ENCODE measurements at places on chromosomes 6 and 20.
A peak's percentile ranks its signal among the peaks of the same experiment; 100 is the strongest.

DNA sequence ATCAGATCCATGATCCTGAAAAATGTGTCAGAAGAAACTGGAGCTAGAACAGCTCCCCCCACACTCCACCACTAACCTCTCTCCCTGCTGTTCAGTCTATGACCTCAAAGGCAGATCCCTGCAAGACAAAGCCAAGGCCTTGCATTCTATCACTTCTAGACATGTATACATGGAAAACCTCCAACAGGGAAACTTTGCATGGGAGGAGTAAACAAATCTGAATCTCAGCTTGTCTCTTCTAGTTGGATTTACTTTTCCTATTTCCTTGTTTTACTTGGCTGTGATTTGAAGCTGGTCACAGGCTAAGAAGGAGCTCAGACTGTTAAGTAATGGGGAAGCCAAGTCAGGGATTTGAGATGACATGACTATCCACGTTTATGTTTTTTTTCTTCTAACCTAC lies 456.8 kb upstream of the CHD6 start:
- DNase-seq: no peak

GRCh38 chr6:15266423-15266996 lies 20.6 kb downstream of the JARID2 start:
- DNase-seq: no peak

DNA sequence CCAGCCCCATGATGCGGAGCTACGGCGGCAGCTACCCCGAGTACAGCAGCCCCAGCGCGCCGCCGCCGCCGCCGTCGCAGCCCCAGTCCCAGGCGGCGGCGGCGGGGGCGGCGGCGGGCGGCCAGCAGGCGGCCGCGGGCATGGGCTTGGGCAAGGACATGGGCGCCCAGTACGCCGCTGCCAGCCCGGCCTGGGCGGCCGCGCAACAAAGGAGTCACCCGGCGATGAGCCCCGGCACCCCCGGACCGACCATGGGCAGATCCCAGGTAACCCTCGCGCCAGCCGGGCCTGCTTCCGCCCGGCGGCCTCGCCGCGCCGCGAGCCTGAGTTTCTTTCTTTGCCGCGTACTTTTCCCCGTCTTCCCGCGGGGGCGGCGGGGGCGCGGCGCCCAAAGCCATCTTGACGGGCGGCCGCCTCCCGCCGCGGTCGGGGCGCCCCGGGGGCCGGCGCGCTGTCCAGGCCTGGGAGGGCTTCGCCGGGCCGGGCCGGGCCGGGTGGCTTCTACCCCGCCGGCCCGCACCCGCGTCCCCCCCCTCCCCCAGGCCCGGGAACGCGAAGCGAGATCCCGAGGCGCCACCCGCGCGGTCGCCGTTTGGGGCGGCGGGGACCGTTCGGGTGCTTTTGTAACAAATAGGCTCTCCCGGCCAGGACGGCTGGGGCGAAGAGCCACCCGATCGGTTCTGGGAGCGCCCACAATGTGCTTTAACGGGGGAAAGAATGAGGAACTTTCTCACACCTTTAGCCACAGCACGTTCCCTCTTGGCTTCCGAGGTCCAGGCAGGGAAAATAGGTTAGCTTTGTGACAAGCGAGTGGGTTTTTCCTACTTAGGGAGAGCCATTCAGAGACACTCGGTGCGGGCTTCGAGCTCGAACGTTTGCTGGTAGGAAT lies 2.3 kb downstream of the ARID1B start:
- peak; percentile 52 for DNase-seq

- DNase-seq: no peak
Measured at GRCh38 chr6:6005051-6006005, 1.4 kb downstream of the NRN1 start.

DNA sequence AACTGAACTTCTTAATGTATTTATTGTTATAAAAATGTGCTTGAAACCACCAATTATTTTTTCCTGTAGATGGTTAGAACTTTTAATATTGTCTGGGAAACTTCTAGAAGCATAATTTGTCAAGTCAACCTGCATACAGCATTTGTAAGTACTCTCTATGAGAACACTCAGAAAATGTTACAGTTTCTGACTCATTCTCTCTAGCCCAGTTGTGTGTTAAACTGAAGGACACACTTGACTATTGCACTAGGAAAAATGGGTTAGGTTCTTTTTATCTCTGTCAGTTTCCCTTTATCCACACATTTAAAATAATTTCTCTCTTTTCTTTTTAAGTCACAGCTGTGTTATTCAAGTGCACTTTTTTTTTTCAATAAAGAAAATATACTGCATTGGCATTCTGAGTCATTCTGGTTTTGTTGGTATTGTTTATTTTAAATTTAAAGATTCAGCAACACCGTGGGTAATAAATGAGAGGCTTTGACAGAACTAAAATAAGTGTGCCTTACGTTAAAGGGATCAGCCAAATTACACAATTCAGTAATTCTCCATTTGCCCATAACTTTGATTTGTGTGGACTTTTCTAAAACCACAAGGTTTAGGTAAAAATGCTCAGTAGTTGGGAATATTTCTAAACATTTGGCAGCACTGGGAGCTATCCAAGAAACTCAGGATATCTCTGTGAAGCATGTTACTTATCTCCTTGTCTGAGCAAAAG lies 50.7 kb downstream of the OPN5 start:
- no peak for DNase-seq

DNA sequence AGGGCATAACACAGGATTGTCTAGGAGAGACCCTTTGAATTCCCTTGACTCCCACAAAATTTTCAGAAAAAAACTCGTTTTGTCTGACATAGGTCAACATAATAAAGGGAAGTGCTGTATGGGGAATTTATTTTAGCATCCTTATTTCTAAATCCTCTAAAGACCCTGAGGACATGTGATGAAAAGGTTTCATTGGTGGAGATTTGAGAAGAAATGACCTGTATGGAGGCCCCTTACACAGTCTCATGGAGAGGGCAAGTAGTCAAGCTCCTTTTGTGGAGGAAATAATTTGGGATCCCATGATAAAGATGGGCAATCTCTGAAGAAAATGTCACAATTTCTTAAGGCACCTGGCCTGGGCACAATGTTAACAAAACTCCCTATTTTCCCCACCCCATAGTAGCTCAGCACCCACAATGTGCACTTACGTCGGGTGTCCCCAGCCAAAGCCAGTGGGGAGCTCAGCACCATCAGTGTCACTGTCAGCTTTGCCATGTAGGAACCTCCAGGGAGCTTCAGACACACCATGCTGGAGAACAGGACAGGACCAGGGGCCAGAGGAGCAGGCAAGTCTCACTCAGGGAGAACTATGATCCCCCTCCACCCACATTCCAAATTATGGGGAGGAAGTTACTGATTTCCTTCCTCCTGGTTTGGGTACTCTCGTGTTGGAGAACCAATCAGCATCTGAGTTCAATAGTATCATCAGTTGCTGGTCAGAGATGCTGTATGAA lies at the start of gene HLA-DRB5:
TSS of gene HLA-DRB5 (minus strand) at position 591 of the 734 bp plus-strand sequence. CDS start at position 528, 63 bp downstream.
- no peak for DNase-seq

DNA sequence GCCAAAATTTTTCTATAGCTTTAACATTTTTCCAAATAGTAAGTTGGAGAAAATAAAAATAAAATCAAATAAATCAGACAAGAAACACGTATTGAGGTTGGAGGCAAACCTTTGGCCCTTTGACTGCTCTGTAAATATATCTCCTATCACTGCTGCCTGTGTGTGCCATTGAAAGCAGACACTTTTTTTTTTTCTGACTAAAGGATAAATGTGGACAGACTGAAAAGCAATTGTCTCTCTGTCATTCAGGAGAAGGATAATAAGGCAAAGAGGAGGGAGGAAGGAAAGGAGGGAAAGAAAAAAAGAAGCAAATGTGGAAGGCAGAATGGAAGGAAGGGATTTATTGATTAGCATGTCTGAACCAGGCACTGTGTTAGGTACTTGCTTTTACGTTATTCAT lies 85.2 kb upstream of the SULF2 start:
- DNase-seq: no peak

GRCh38 chr6:75762063-75762462 lies 13.0 kb downstream of the MYO6 start:
- DNase-seq: no peak

DNA sequence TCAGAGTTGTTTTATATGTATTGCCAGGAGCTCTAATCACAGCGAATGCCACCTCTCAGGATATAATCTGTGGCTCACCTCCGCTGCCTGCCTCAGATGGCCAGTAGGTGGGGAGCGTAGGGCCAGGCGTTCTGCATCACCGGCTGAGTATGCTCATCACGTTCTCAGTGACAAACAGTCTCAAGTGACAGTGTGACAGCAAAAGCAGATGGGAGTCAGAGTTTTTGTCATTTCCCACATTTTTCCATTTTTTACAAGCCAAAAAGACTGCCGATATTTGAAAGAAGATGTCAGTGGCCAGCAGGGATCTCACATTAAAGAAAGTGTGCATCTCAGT lies 208.7 kb downstream of the ALDH8A1 start:
- DNase-seq: no peak

DNA sequence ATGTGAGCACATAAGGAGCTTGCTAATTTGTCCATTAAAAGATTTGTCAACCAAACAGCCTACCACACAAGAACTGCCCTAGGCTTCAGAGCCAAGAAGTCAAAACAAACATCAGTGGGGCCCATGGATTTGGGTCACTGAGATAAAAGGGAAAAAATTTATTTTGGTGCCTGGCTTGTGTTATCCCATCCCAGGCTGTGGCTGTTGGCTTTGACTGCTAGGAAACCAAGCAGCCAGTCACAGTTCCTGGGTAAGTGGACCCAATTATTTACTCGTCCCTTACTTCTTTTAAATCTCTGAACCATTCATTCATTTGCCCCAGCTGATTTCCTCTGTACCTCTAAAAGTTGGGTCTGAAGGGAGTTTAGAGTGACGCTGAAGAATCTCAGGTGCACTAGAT lies 41.3 kb downstream of the EDN1 start:
- no peak for DNase-seq

GRCh38 chr20:15065794-15066193 lies 728.4 kb upstream of the FLRT3 start:
- no peak for DNase-seq

GRCh38 chr20:9498322-9498721 lies 16.1 kb upstream of the LAMP5 start:
- no peak for DNase-seq

DNA sequence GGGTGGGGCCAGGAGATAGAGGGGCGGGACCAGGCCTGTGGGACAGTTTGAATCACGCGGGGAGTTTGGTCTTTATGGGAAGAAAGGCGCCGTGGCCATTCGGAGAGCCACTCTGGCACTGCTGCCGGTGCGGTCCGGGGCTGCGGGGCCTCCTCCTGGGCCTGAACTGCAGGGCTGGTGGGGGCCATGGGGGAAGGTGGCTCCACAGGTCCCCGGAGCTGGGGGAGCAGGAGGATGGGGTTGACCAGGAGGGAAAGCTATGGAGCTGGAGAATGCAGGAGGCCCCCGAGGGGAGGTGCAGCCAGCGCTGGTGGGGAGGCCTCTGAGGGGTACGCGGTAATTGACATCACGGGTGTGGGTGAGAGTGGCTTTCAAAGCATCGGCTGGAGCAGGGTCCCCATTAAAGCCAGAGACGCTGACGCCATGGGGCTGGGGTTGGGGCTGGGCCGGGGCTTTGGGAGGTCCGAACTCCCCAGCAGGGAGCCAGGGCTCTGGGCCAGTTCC lies 1.8 kb upstream of the BHLHE23 start:
- DNase-seq: no peak

- no peak for DNase-seq
Measured at GRCh38 chr20:22322513-22322912, 261.9 kb downstream of the FOXA2 start.

DNA sequence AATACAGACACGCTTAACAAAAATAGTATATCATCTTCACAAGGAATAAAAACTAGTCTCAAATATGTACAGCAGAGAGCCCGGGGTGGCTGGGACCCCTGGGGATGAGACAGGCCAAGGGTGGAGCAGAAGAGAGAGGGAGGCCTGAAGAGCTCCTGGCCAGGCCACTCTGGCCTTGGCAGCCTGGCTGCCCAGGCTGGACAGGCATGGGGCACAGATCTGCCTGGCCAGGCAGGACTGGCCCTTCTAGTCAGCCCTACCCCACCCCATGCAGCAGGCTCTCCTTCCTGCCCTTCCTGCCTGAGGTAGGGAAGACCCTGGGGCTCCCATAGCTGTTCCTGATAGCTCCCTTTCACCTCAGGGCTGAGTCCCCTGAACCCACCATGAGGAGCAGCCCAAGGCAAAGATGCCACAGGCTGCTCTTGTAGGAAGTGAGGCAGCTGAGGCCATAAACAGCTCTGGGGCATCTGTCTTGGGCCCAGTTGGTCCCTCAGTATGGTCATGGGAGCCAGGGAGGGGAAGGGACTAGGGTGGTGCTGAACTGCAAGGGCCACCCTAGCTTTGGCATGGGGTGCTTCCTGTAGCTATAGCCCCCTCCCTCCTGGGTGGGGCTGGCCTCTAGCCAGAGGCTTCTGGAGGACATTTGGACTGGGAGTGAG lies 27.1 kb downstream of the COX4I2 start:
- DNase-seq: no peak

DNA sequence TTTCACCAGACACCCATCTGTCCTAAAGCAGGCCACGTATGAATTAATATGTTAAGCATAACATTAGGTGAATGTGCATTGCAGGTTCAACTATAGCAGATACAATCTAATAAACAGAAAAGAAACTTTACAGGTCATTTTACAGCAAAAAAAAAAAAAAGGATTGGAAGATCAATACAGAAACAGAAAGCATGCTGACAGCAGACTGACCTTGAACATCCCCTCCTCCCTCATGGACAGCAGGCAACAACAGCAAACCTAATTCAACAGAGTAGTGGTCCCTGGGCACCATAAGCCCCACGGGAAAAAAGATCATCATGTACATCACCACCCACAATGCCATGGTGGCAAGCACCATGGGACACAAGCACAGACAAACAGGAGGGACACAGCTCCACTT lies 12.1 kb upstream of the RAB22A start:
- DNase-seq: no peak

DNA sequence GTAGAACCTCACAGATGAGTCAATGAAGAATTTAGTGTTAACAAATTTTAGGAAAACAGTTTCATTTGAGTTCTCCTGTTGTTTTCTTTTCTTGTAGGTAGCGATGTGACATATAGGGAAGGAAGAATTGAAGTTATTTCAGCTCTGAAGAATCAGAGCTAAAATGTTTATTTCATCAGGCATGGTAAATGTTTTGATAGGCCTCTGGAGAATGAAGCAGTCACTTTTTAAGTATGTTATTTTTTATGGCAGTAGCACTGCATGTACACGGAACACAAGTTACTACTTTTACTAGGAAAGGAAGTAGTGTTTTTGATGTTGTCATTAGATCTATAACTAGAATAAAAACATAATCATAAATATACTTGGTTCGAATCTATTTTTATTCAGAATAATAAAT lies 1357.3 kb upstream of the CITED2 start:
- DNase-seq: no peak

DNA sequence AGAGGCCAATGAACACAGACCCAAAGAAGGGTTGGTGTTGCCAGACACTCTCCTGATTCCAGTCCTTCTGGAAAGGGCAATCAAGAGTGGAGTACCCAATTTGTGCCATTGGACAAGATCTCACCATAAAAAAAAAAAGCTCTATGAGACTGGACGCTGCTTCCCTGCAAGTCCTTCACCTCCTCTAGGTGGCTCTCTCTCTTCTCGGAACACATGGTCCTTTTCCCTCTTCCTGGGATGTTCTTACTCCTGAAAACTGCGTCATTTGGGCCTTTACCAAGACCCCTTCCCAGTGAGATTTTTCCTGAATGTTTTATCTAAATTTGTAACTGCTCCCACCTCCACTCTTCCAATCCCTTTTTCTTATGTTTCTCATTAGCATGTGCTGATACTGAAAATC lies 280.8 kb downstream of the FOXA2 start:
- no peak for DNase-seq

All from stimulated activated CD8-positive, alpha-beta memory T cell treated with anti-CD3 and anti-CD28 coated beads, Interleukin-2, amount 100 ng/mL, for 48 hours (primary cell).